Progenitor cell of endocrine pancreas (in vitro differentiated cells): ENCODE measurements at places on chromosomes 1 and 21.

GRCh38 chr1:84283381-84283780 lies 18.1 kb upstream of the SAMD13 start:
- no peak for DNase-seq

DNA sequence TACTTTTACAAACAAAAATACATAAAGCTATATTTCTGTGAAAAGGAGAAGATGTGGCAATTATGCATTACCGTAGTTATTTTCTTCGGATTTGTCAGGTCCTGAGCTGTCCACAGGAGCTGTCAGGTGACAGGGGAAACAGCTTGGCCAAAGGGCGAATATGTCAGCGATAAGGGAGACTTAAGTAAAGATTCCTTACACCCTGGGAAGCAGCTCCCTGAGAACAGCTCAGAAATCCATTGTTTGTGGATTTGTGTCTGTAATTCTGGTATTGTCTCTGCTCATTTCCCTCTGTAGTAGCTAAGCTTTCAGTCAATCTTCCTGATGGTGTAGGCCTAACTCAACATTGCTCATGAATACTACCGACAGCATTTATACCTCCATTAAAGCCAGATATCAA lies 7.1 kb upstream of the CD34 start:
- DNase-seq, result no peak

DNA sequence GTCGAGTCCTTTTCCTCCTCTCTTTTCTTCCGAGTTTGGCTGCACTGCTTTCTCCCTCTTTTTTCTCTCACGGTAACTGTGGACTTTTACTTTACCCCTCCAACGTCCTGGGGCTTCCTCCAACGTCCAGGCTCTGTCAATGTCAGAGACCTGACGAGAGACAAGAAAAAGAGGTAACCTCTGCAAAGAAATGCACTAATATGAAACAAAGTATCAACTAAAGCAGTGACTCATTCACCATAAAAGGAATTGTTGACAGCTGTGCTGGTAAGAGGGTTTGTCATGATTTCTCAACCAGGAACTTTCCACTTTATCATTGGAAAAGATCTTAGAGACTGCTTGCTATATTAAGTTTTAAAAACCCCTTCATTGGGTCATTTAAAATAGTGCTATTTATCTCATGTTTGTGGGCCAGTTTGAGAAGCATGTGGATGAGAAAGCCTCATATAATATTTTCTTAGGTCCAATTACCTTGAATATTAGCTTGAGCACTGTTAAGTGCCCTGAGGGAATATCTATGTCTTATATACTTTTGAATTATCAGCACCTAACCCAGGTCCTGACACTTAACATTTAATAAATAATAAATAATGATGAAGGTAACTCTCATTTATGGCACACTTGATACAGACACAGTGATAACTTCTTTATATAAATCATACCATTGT lies at the start of gene GBP2:
Gene GBP2 (minus strand): TSS at position 202 of the 668 bp plus-strand sequence. CDS start 4,148 bp downstream, outside the sequence.
- no peak for DNase-seq

DNA sequence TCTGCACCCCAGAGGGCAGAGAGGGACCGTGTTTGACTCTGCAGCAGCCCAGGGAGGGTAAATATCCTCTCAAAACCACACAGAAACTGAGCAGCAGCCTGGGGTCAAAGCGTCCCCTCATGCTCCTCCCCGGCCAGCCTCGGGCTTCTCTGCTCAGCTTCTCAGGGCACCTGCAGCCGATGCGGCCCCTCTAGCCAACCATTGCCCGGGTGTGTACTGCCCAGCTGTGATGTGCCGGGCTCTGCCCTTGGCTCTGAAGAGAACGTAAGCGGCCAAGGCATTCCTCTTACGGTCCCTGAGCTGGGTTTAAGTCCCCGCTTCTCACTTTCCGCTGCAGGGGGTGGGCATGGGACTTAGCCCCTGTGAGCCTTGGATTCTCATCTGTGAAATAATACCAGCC lies 5.5 kb downstream of the FAM131C start:
- DNase-seq, result no peak

DNA sequence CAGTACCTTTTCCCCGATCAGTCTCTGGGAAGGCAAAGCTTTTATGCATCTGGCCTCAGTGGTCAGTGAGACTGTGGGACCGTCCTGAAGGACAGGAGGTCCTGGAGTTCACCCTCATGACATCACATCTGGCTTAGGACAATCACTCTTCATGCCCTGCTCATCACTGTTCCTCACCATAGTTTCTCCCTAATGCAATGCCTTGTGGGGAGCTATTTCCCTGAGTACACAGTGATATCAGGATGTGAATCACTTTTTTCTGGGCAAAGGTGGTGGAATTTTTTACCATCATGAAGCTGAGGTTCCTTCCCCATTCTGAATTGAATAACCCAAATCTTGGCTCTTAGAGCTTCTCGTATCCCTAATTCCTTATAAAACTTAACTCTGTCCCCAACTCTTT lies 34.8 kb upstream of the CFAP126 start:
- no peak for DNase-seq

DNA sequence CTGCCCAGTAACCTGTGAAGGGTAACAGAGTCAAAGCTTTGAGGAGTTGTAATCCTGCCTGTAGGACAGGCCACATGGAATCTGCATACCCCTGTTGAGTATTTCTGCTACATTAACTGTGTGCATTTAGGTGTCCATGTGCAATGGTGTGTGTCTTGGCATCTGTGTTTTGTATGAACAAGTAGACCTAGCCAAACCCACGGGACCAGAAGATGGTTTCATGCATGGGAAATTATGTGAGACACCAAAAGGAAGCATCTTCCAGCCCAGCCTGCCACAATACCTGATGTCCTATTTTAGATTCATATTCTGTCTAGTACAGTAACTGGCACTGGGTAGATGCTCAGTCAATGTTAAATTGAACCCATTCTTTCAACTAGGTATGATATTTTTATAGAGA lies 70.8 kb upstream of the KCND3 start:
- no peak for DNase-seq

GRCh38 chr21:44648557-44649311 lies 2.5 kb downstream of the KRTAP10-11 start:
- DNase-seq, result no peak

DNA sequence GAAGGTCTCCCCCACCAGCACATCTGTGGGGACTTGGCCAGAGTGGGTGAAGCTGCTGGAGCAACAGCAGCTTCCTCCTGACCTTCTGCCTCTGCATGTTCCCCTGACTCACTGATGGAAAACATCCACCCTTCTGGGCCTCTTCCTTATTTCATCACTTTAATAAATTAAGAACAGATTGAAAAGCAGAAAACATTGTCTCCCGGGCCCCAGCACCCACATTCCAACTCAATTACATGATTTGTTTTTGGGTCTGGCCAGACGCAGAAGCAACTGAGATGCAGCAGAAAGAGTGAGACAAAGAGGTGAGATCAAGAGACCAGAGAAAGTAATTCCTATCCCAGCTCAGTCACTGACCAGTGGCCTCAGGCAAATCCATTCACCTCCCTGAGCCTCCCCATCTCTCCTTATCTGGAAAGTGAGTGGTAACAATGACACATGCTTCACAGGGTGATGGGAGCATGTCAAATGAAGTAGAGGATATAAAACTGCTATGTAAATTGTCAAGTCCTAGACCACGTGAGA lies 157.1 kb downstream of the ELAVL4 start:
- no peak for DNase-seq

DNA sequence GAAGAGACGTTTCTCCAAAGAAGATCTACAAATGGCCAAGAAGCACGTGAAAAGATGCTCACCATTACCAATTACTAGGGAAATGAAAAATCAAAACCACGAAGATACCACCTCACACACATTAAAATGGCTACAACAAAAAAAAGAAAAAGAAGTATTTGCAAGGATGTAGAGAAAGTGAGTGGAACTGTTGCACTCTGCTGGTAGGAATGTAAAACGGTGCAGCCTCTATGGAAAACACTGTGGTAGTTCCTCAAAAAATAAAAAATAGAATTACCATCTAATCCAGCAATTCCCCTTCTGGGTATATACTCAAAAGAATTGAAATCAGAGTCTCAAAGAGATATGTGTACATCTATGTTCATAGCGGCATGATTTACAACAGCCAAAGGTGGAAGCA lies 115.4 kb upstream of the EDN2 start:
- no peak for DNase-seq

DNA sequence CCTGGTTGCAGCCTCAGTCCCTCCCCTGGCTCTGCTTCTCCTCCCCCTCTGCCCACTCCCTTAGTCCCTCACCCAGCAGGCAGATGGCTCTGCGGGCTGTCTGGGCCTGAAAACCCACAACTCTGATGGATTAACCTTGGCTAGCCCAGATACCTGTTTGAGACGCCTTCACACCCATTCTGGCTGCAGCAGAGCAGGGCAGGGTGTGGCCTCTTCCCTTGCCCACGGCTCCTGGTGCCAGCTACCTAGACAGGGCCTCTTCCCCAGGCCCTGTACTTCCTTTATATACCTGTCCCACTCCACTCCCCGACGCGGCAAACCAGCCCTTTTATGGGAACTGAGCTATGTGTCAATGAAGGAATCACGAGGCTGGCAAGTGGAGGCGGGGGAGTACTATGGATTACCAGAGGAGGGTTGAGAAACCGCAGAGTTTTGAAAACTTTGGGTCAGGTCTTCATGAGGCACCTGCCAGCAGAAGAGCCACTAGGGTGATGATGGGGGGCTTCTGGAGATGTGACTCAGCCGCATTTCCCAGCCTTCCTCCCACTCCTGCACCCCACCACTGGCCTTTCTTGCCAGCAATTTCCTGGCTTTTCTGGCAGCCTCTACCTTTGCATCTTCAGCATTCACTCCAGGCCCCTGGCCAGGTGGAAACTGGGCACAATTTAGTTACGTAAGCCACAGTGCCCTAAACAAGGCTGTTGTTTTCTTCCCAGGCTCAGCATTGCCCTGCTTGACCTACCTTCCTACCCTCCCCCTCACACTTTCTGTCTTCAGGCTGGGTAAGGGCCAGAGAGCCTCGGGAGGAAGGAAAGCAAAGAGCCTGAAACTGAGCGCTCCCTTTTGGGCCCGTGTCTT lies at the start of gene CHI3L1:
Gene CHI3L1 (minus strand): TSS at position 259 of the 858 bp plus-strand sequence. CDS start 81 bp downstream, at position 178.
- no peak for DNase-seq

DNA sequence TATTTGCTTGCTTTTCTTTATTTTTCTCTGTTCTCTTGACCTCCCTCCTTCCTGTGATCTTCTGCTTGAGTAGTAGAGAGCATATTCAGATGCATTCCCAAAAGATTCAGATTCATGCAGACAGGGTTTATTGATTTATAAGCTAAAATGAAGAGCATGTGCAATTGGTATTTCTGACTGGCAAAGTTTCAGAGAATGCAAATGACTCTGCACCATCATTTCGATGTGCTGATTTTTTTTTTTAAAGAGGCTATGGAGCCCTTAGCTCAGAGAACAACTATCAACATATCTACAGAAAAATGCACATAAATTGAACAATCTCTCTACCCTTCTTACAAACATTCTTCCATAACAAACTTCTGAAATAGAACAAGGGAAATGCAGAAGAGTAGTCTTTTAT lies 312.0 kb downstream of the VAV3 start:
- no peak for DNase-seq

- no peak for DNase-seq
Observed at GRCh38 chr1:115643225-115643624, 1.5 kb downstream of the VANGL1 start.

GRCh38 chr1:91552596-91552995 lies 51.9 kb downstream of the CDC7 start:
- no peak for DNase-seq

DNA sequence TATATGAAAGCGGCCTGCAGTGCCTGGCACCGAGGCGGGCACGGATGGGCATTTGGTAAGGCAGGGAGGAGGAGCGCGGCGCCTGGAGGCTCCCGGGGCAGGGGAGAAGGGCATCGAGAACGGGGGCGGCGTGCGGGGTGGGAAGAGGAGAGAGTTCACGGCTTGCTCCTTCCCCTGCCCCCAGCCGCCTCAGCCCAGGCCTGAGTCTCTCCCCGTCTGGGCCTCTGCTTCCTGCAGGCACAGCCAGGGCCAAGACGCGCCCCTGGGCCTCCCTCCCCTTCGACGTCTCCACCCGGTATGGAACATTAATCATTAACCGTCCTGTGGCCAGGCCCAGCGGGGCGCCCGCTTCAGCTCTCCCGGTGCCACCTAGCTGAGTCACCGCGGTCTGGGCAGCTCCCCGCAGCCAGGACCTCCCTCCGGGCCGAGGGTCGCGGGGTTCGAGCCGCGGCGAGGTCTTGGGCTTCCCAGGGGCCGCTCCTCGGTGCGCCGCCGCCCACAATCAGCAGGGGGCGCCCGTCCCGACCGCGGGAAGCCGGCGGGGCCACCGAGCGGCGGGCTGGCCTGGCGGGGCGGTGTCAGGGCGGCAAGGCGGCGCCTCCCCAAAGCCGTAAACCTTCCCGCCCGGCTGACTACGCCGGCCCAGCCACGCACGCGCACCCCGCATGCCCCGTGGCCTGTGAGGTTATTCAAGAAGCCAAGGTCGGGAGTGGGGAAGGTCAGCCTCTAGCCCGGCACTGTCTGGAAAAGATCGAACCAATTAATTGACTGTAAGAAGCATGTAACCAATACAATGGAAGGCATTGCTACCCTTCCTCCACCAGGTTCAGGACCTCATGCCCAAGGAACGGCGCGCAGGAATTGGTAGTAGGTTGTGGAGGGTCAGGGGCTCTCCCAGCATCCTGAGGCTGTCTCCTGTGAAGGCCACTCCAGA lies 23.4 kb upstream of the RD3 start:
- peak; percentile 82 for DNase-seq

DNA sequence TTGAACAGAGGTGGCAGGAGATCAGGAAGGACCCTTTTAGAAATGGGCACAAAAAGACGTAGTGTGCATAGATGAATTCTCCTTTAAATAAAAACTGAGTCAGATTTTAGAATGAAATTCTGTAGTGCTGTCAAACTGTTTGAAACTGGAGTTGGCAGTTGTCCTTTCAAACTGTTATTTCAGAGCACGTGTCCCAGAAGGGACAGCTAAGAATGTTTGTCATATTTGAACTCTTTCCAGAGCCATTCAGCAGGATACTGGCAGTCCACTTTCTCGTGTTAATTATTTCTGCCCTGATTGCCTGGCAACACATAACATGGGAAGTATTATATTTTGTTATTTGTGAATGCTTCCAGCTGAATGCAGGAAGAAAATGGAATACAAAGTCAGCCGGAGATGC lies 212.3 kb upstream of the DPYD start:
- DNase-seq, result no peak

GRCh38 chr1:229323201-229323600 lies 19.6 kb downstream of the CCSAP start:
- no peak for DNase-seq

- no peak for DNase-seq
Observed at GRCh38 chr1:202302166-202302565, 39.6 kb downstream of the UBE2T start.

DNA sequence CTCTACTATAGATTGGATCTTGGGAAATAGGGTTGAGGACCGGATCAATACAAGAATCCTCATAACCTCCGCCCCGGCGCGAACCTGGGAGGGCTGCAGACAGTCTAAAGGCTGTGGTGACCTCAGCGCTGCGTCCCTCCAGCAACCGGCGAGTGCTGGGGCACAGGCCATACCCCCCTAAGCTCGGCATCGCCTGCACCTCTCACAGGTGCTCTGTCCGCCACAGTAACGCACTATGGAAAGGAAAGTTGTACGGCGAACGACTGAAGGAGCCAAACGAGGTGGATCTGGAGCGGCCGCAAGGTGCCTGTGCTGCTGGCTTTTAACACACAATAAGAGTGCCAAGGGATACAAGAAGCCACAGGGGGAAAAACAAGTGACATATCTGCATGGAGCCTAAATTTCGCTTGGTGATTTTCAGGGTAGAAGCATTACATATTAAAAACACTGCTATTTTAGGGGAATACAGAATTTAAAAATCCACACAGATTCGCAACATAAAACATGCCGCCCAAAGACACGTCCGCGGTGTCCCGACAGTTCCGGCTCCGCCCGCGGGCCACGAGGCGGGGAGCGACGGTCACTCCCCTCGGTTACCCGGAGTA lies 1.4 kb upstream of the RBM15 start:
- DNase-seq, result peak; percentile 43

GRCh38 chr21:26061437-26061836 lies 109.1 kb downstream of the APP start:
- no peak for DNase-seq
